IMR-90 (cell line): ENCODE measurements at places on chromosomes 5 and 9. TPM values are rescaled to one million over a fixed set of nuclear protein-coding genes. Genes with fewer than 3 reads are reported as not detected.

GRCh38 chr5:67989456-67989855 lies 226.1 kb upstream of the PIK3R1 start:
- peak; percentile 50 for DNase-seq

- DNase-seq, result no peak
Observed at GRCh38 chr9:127196826-127197145, 67.8 kb upstream of the GARNL3 start.

DNA sequence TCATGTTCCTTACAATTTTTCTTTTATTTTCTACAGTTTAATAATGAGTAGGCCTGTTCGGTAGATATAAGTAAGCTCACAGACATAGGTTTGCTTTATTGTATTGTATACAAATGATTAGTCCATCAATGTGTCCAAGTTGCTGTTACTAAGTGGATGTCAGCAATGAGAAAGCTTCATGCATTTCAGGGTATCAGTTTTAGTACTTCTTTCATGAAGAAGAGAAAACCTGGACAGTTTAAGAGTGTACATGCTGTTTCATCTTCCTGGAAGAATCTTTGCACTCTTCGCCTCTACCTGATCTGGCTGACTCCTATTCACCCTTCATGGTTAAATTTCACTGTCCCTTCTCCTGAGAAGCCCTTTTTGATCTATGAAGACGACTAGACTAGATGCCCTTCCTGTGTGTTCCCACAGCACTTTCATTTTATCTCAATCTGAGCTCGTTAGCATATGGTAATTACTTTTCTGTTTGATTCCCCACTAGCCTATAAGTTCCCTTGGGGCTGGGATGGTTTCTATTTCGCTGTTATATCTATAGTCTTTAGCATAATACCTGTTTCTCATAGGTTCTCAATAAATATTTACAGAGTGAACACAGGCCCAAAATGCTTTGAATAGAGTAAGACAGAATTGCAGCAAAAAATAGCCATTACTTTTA lies 70.7 kb downstream of the CETN3 start:
- DNase-seq, result no peak

DNA sequence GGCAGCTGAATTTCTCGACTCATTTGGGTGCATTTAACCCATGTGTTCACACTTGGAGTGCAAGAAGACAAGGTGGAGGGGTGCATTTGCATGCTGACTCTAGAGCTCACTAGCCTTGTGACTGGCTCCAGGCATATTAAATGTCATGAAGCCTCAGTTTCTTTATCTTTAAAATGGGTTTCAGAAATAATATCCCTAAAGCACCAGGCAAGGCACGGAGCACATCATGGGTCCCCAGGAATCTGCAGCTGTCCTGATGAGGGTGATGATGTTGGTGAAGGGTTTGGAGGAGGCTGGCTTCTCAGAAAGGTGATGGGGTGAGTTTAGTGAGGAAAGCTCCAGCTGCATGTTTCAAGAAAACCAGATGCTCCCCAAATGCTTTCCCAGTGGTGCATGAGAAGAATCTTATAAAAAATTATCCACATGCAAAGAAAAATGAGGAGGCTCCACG lies 14.8 kb downstream of the STC2 start:
- peak; percentile 14 for DNase-seq

- DNase-seq, result no peak
Observed at GRCh38 chr5:149546974-149547373, 4.3 kb downstream of the CSNK1A1 start.

GRCh38 chr9:77719321-77719720 lies 71.2 kb upstream of the GNA14 start:
- no peak for DNase-seq

- no peak for DNase-seq
Observed at GRCh38 chr5:174777583-174777982, 53.2 kb downstream of the MSX2 start.

DNA sequence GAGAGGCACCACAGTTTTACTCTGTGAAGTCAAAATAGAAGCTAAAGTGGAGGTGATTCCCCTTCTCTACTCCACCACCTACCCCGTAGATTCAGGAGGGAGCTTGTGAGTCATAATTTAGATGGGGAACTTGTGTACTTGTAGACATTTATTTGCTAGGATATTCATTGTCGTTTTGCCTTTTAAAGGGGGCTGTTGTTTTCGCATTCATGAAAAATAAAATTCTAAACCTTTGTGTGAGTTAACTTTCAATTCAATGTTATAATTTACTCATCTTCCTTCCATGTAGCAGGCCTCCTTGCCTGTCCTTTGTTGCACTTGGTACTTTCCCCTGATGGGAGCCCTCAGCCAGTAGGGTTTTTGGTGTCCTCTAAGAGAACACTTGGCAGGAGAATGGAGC lies 22.0 kb downstream of the SECISBP2 start:
- no peak for DNase-seq

- DNase-seq, result no peak
Observed at GRCh38 chr5:25544652-25545249, 900.0 kb upstream of the CDH10 start.

- DNase-seq, result no peak
Observed at GRCh38 chr9:124790301-124790700, 13.4 kb downstream of the OLFML2A start.

GRCh38 chr9:8708728-8709127 lies 909.1 kb upstream of the DMAC1 start:
- no peak for DNase-seq

DNA sequence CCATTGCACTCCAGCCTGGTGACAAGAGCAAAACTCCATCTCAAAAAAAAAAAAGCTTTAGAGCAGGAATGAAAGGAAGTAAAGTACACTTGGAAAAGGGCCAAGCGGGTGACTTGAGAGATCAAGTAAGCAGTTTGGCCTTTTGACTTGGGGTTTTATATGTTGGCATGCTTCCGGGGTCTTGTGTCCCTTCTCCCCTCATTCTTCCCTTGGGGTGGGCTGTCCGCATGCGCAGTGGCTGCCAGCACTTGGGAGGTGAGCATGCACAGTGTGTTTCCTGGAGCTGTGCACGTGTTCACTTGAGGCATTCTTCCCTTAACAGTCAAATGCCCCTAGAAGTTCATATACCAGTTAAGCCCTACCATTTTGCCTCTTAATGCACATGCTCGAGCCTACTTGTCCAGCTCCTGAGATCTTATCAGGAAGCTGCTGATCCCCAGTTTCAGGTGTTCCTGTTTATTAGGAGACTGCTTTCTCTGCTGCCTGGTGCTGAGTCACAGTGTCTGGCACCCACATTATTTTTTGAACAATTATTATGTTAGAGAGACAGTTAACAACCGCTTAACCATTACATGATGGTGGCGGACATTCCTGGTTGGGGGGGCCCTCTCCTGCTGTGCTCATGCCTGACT lies 32.6 kb upstream of the PRRC2B start:
- no peak for DNase-seq

- no peak for DNase-seq
Observed at GRCh38 chr9:33137781-33138264, 29.3 kb downstream of the B4GALT1 start.

DNA sequence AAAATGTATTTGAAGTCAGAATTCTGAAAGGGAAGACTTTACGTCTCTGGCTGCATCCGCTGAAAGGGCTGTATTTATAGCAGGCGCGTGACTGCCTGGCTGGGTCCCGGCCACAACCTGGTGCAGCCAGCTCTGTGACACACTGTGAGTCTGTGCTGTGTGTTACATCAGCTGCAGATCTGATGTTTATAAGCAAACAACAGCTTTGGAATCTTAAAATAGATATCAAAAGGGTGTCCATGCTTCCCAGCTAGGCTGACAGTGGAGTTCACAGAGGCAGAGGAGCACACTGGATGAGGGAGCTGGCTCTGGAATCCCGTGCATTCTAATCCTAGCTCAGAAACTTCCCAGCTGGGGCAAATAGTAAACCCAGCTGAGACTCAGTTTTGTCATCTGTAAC lies 433.4 kb upstream of the BRINP1 start:
- DNase-seq, result no peak

DNA sequence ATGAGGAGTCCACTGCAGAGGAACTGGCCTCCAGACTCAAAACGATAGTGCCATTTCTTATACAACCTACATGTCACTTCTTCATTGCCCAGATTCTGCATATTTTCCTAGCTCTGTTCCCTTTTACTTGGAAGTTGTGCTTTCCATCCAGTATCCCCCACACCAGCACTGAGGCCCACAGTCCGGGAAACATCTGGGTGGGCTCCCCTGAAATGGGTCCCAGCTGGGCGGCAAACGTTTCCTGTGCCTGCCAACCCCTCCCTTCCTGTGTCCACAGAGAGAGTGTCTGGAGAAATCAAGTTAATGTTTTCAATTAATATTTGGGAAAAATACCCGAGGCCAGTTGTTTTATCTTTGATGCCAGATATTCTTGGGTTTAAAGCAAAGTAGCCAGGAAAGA lies 111.8 kb downstream of the COL23A1 start:
- no peak for DNase-seq

- DNase-seq, result peak; percentile 87
Observed at GRCh38 chr9:115127191-115127817, 9.3 kb upstream of the TNC start.

DNA sequence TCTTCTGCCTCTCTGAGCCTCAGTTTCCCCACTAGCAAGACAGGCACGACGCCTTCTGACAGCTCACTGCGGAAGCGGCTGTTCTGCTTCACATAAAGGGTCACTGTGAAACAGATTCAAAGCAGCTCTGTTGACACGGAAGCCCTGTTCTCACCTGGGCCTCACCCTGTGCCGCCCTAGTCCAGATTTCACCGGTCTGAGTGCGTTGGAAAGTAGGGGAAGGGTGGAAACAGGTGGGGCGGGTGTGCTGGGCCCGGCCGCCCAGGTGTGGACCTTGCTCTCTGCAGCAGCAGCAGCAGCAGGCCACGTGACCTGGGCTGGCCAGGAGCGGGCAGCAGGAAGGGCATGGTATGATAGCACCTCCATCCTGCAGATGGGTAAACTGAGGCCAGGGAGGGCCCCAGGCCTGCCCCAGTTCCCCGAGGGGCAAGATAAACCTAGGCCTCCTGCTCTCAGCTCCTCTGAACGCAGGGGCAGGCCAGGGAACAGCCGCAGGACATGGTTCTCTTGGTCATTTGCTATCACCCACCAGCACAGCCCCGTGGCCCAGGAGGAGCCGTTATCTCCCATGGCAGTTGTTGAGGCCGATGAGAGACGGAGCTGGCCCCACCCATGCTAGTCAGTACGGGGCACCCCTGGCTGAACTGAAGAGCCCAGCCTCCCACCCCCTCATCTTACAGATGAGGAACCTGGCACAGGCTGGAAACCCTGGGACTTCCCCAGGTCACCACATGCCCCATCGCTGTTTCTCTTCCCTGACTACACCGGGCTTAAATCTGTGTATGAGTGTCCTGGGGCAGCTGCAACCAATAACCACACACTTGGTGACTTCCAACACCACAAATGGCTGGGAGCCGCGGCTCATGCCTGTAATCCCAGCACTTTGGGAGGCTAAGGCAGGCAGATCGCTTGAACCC lies 12.1 kb downstream of the PTGES2 start:
- DNase-seq, result no peak

GRCh38 chr9:137313326-137313936 lies 11.4 kb upstream of the NRARP start:
- DNase-seq, result no peak

DNA sequence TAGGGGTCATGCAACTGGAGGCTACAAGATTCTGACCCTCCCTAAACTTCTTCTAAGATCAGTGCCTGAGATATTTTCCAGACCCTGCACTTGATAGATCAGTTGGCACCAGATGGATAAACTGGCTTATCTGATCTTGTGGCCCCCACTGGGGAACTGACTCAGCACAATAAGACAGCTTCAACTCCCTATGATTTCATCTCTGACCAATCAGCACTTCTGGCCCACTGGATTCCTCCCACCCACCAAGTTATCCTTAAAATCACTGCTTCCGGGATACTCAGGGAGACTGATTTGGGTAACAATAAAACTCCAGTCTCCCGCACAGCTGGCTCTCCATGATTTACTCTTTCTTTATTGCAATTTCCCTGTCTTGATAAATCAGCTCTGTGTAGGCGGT lies 2180.4 kb upstream of the WWC1 start:
- no peak for DNase-seq

DNA sequence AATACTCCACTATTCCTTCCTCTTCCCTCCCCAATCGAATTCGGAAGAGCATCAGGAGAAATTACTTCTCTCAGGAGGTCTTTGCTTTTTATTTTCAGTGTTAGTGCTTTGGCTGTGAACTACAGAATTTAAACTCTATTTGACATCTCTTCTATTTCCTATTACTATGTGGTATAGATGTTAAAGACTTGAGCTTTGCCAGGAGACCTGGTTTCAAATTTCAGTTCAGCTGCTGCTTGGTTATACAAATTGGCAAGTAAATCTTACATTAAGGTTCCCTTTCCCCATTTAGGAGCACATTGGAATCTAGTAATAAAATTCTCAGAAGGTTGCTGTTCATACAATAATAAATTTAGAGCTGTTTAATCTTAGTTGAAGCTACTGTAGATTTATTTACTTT lies 13.1 kb downstream of the UHRF2 start:
- peak; percentile 49 for DNase-seq

DNA sequence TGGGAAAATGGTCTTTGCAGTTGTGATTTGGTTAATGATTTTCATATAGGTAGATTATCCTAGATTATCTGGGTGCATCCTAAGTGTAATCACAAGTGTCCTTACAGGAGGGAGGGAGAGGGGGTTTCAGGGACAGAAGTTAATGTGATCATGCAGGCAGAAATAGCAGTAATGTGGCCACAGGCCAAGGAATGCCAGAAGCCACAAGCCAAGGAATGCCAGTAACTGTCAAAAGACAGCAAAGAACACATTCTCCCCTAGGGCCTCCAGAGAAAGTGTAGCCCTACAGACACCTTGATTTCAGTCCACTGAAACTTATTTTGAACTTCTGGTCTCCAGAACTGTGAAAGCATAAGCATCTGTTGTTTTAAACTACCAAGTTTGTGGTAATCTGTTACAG lies 2074.5 kb downstream of the MAT2B start:
- peak; percentile 4 for DNase-seq

GRCh38 chr9:98504298-98505282 lies 204.1 kb downstream of the GABBR2 start:
- no peak for DNase-seq

DNA sequence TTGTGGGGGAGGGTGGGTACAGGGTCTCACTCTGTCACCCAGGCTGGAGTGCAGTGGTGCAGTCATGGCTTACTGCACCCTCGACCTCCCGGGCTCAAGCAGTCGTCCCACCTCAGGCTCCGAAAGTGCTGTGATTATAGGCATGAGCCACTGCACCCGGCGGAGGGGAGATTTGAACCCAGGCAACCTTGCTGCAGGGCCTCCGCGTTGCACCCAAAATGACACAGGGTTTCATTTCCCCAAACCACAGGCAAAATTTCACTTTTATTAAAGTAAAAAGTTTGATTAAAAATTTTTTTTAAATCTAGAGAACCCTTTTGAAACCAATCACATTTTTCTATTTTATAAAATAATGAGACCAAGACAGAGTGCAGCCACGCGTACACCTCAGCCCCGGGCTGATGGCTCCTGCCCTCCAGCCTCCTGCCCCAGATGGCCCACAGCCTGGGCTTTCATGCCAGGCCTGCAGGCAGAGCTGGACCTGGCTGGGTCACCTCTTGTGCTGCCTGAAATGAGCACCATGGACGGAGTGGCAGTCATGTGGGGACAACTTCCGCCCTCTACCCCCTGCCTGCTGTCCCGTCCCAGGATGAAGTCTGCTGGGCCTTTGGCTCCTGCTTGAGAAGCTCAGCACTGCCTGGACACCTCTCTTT lies 30.5 kb downstream of the USP20 start:
- no peak for DNase-seq

SPINK7 gene
- total RNA-seq, result not detected in 2 replicates

JAKMIP2 gene
- under 0.01 TPM in 1 of 2 replicates, not detected in the other for total RNA-seq

SLC6A19 gene
- not detected in 2 replicates for total RNA-seq

TMEM215 gene
- total RNA-seq, result not detected in 2 replicates

PTGES gene
- 2.8 and 3.2 TPM in 2 replicates for total RNA-seq

APBA1 gene
- 3.8 and 4.2 TPM in 2 replicates for total RNA-seq

IL33 gene
- not detected in 2 replicates for total RNA-seq

PPP3R2 gene
- total RNA-seq, result not detected in 2 replicates

PCDHGB5 gene
- 17.2 and 17.5 TPM in 2 replicates for total RNA-seq

PCDHA4 gene
- under 0.01 and 0.28 TPM in 2 replicates for total RNA-seq

PDCD1LG2 gene
- total RNA-seq, result 29.7 and 33.3 TPM in 2 replicates

MYMK gene
- total RNA-seq, result not detected in 2 replicates
